ENCODE measurements at places on chromosomes 2 and 18. TPM values are rescaled to one million over a fixed set of nuclear protein-coding genes. Genes with fewer than 3 reads are reported as not detected.

Gene SERPINB12
- polyA plus RNA-seq: not detected

- H3K27ac ChIP-seq: no peak overlapping the region
- H3K4me3 ChIP-seq: no peak overlapping the region
- peaks cover 4% of the 10 kb centered on the region for H3K4me1 ChIP-seq
- no peaks in the 10 kb centered on the region for H3K36me3 ChIP-seq
- H3K27me3 ChIP-seq: peaks cover 19% of the 10 kb centered on the region
- no peak for DNase-seq
Measured at GRCh38 chr2:10700078-10700803, 10.5 kb upstream of the NOL10 start.

DNA sequence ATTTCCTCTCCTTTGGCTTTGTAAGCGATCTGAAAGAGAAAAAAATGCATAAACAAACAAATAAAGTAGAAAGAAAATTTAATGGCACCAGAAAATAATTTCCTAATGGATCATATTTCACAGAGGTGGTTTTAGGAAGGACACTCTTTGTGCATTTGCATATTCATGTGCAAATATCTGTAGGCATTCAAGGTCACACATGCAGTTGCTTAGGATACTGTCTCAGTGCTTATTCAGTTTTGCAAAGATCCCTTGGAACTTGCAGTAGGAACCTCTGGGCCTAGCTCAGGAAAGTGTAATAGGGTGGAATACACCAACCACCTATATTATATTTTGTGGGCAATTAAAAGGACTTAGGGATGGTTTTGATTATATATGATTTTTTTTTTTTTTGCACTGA is 54.3 kb downstream of the NEB start:
- peaks cover 17% of the 10 kb centered on the region for H3K27me3 ChIP-seq
- no peak overlapping the region for H3K4me3 ChIP-seq
- no peaks in the 10 kb centered on the region for H3K36me3 ChIP-seq
- H3K27ac ChIP-seq: no peak overlapping the region
- H3K4me1 ChIP-seq: no peaks in the 10 kb centered on the region

Gene LRRC30
- polyA plus RNA-seq: not detected

DNA sequence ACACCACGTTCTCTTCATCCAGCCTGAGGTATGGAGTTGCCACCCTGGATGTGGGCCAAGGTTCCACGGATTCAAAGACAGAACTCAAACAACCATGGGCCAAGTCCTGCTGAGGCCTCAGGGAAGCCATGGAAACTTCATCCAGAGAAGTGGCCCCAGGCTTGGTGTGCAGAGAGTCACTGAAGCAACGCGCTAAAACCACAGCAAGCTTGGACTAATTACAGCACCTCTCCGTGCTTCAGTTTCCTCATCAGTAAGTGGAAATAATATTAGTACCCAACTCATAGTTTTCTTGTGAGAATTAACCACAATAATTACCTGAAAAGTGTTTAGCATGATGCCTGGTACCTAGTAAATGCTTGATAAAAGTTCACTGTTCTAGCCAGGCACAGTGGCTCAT is 19.2 kb upstream of the AP1S3 start:
- no peak overlapping the region for H3K4me3 ChIP-seq
- no peak for DNase-seq
- no peaks in the 10 kb centered on the region for H3K36me3 ChIP-seq
- peaks cover 52% of the 10 kb centered on the region for H3K4me1 ChIP-seq

Gene NMS
- polyA plus RNA-seq: not detected

- no peak overlapping the region for H3K4me3 ChIP-seq
- H3K4me1 ChIP-seq: peaks cover 11% of the 10 kb centered on the region
- H3K36me3 ChIP-seq: no peaks in the 10 kb centered on the region
- H3K27me3 ChIP-seq: 0 out of 3 replicates have a peak, but pooled peaks cover 4% of the 10 kb centered on the region
- DNase-seq: no peak
Measured at GRCh38 chr2:16203069-16203468, 262.7 kb downstream of the MYCN start.

DNA sequence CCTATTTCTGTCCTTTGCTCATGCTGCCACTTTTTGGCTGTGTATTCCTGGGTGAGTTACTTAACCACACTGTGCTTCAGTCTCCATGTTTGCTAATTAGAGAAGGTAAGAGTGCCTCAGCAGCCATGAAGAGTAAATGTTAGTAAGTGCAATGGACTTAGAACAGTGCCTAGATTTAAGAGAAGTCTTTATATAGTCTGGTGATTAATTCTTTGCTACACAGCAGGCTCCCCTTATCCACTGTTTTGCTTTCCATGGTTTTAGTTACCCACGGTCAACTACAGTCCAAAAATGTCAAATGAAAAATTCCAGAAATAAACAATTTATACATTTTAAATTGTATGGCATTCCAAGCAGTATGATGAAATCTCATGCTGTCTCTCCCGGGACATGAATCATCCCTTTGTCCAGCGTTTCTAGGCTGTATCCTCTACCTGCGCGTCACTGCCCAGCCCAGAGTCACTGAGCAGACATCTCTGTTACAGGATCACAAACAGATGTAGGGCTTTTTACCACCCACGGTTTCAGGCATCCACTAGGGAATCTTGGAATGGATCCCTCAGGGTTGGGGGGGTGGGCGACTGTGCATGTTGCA is 91.0 kb downstream of the CTIF start:
- no peak overlapping the region for H3K4me3 ChIP-seq
- no peaks in the 10 kb centered on the region for H3K27me3 ChIP-seq
- peaks cover 2% of the 10 kb centered on the region for H3K36me3 ChIP-seq
- H3K27ac ChIP-seq: peak overlapping the region; percentile 65
- H3K4me1 ChIP-seq: peaks cover 75% of the 10 kb centered on the region

Gene FRZB
- 0.86 TPM for polyA plus RNA-seq

DNA sequence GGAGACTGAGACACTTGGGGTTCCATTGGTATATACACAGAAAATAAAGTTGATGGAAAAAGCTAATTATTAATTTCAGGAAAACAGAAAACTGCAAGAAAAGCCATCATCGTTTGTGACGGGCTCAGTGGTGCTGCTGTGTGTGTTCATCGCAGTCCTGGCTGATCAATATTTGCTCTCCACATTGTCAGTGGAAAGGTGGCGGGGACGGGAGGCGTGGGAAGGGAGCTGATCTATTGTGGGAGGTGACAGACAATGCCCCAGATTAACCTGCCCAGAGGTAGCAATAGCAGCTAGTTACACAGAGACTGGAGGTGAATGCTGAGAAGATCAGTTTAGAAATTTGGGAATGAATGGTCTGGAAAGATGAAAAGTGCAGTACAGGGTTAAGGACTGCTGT is 50.0 kb upstream of the CTDP1 start:
- peaks cover 10% of the 10 kb centered on the region for H3K27me3 ChIP-seq
- H3K36me3 ChIP-seq: no peaks in the 10 kb centered on the region
- H3K4me1 ChIP-seq: no peaks in the 10 kb centered on the region

DNA sequence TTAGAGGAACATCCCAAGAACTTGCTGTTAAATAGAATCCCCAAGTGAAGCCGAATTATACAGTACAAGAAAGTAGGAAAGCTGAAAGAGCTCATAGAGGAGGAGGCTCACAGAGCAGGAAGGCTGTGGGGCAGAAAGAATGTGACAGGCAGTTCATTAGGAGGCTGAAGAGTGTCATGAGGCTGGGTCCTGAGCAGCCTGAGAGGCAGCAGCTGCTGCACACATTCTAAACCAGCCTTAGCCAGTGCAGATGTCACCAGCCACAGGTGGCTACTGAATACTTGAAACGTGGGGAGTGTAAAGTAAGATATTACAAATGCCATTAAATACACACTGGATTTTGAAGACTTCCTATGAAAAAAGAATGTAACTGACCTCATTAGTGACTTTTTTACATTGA is 490.2 kb upstream of the KLHL29 start:
- H3K27me3 ChIP-seq: no peaks in the 10 kb centered on the region
- no peak overlapping the region for H3K4me3 ChIP-seq
- no peaks in the 10 kb centered on the region for H3K36me3 ChIP-seq
- H3K4me1 ChIP-seq: no peaks in the 10 kb centered on the region

GRCh38 chr2:54074606-54075341 is 40.6 kb upstream of the ACYP2 start:
- H3K27ac ChIP-seq: no peak overlapping the region
- peaks cover 5% of the 10 kb centered on the region for H3K4me1 ChIP-seq
- H3K27me3 ChIP-seq: no peaks in the 10 kb centered on the region
- no peak overlapping the region for H3K4me3 ChIP-seq

DNA sequence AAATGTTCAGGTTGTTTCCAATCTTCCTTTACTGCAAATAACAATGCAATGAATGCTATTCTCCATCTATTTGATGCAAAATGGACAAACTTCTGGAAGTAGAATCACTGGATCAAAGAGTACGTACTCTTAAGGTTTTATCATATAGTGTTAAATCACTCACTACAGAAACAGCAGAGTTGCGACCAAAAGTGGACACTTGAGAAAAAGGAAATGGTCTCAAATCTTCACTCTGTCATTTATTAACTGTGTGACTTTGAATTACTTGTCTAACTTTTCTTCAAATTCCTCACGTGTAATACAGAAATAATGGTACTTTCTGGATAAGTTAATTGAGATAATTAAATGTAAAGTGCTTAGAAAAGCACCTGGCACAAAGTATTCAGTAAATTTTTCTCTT is 78.1 kb downstream of the CERKL start:
- no peak overlapping the region for H3K4me3 ChIP-seq
- no peak for DNase-seq

GRCh38 chr18:67639872-67640271 is 123.4 kb upstream of the DSEL start:
- no peaks in the 10 kb centered on the region for H3K36me3 ChIP-seq
- H3K27ac ChIP-seq: no peak overlapping the region
- no peak for DNase-seq
- no peaks in the 10 kb centered on the region for H3K27me3 ChIP-seq
- no peak overlapping the region for H3K4me3 ChIP-seq

Gene ABCG8
- polyA plus RNA-seq: 10.0 TPM

DNA sequence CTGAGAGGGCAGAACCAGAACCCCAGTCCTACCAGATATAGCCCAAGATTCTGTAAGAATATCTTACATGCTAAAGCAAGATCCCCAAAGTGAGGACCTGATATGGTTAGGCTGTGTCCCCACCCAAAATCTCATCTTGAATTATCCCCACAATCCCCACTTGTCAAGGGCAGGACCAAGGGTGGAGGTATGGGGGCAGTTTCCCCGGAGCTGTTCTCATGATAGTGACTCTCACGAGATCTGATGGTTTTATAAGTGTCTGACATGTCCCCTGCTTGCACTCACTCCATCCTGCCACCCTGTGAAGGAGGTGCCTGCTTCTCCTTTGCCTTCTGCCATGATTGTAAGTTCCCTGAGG is 19.9 kb downstream of the TTC32 start:
- DNase-seq: no peak
- H3K27ac ChIP-seq: no peak overlapping the region
- no peaks in the 10 kb centered on the region for H3K27me3 ChIP-seq
- H3K36me3 ChIP-seq: no peaks in the 10 kb centered on the region

Gene RNU2-63P
- not detected for polyA plus RNA-seq

DNA sequence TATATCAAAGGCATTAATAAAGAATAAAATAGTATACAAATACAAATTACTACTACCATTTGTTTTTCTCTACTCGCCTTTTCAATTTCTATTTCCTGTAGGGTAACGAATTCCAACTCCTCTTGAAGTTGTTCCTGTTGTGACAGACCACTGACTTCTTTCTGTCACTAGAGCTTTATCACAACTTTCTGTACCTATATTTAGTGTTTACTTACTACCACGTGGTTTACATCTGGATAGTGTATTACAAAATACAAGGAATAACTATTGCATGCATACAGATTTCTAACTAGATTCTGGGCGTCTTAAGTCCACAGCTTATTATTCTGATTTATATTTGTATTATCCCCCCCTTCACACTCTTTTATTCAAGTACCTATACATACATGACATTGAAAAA is 22.3 kb downstream of the NBAS start:
- H3K4me1 ChIP-seq: no peaks in the 10 kb centered on the region
- H3K27me3 ChIP-seq: no peaks in the 10 kb centered on the region
- no peak for DNase-seq
- no peak overlapping the region for H3K27ac ChIP-seq
- no peak overlapping the region for H3K4me3 ChIP-seq
- H3K36me3 ChIP-seq: peaks cover 20% of the 10 kb centered on the region

Gene HTR2B
- polyA plus RNA-seq: 0.03 TPM

GRCh38 chr2:158805936-158806335 is 10.8 kb downstream of the DAPL1 start:
- no peaks in the 10 kb centered on the region for H3K27me3 ChIP-seq
- DNase-seq: no peak
- no peaks in the 10 kb centered on the region for H3K4me1 ChIP-seq
- no peaks in the 10 kb centered on the region for H3K36me3 ChIP-seq

Data from HepG2 (cell line).